T-helper 17 cell (primary cell): ENCODE measurements at places on chromosomes 3 and 15. TPM values are rescaled to one million over a fixed set of nuclear protein-coding genes. Genes with fewer than 3 reads are reported as not detected.
A peak's percentile ranks its signal among the peaks of the same experiment; 100 is the strongest.

DNA sequence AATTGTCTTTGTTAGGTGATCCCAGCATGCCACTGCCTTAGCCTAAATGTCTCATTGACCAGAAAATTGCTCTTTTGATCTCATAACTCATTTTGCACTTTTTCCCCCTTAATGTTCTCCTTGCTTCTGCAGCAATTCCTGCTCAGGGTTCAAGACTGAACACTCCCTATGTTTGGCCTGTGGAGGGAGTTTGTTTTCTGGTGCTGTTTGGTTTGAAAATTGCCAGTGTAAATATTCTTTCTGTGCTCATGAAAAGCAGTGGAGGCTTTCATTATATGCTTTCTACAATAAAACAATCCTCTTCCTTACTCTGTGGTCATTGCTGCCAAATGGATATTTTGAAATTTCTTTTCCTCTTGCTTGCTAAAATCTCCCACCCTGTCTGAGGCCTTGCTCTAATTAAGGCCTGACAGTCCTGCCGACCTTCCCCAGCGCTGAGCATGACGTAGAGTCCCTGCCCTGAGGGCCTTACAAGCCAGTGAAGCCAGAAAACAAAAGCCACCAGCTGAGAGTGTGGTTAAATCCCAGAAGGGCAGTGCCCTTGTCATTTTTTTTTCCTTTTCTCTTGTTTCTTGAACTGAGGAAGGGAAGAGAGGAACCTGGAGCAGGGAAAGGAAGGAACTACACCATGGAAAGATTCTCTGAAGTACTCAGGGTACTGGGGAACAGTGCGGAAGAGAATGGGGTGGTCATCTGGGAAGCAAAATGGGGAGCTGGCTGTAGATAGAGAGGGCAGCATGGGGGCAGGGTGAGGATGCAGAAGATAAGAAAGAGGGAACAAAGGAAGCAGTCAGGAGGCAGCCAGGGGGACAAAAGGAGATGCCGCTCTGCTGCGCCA lies 24.8 kb downstream of the ZBTB38 start:
- no peak overlapping the region for H3K4me3 ChIP-seq
- H3K36me3 ChIP-seq = peaks cover 5% of the 10 kb centered on the region
- no peak for DNase-seq
- H3K27ac ChIP-seq = no peak overlapping the region

THRB gene
- 1.2 TPM for total RNA-seq

DNA sequence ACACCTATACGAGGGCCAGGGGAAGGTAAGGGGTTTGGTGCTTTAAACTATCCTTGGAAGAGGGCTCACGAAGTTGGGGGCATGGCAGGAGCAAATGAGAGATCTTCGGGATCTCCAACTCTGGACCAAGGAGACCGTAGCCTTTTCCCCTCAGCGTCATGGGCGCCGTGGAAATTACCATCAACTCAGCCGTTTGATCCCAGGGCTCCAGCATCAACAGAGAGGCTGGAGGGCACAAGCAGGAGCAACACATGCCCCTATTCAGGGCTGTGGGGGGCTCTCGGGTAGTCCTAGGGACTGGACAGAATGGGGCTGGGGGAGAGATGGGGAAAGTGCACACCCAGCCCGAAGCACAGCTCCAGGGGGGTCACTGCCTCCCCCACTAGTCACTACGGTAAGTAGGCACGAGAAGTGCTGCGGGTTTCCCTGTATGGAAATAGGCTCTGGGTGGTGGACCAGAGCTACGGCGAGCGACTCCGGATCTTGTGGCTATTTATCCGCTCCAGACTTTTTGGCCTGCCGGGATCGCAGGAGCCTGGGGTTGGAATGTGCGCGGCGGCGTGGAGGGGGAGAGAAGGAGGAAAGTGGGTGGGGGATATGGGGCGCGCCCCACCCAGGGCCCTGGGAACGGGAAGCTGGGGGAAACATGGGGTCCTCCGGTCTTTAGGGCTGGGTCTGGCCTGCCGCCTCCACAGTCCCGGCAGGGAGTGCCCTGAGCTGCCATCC lies 539 bp upstream of the LAMB2 start:
- H3K27me3 ChIP-seq = peaks cover 47% of the 10 kb centered on the region
- peaks cover 3% of the 10 kb centered on the region for H3K4me1 ChIP-seq
- peaks cover 2% of the 10 kb centered on the region for H3K36me3 ChIP-seq
- H3K27ac ChIP-seq = no peak overlapping the region
- DNase-seq = no peak
- no peak overlapping the region for H3K4me3 ChIP-seq

GRCh38 chr3:52277972-52278509 lies 408 bp downstream of the WDR82 start:
- H3K4me1 ChIP-seq = peaks cover 62% of the 10 kb centered on the region
- H3K27ac ChIP-seq = peak overlapping the region; percentile 100
- H3K4me3 ChIP-seq = peak overlapping the region; percentile 100
- no peaks in the 10 kb centered on the region for H3K27me3 ChIP-seq
- peaks cover 13% of the 10 kb centered on the region for H3K36me3 ChIP-seq

MCF2L2 gene
- 27.2 TPM for total RNA-seq

GRCh38 chr3:184236636-184237035 lies 7.3 kb downstream of the VWA5B2 start:
- H3K27me3 ChIP-seq = peaks cover 16% of the 10 kb centered on the region
- peaks cover 2% of the 10 kb centered on the region for H3K36me3 ChIP-seq
- H3K4me1 ChIP-seq = peaks cover 3% of the 10 kb centered on the region
- DNase-seq = no peak
- no peak overlapping the region for H3K27ac ChIP-seq

DNA sequence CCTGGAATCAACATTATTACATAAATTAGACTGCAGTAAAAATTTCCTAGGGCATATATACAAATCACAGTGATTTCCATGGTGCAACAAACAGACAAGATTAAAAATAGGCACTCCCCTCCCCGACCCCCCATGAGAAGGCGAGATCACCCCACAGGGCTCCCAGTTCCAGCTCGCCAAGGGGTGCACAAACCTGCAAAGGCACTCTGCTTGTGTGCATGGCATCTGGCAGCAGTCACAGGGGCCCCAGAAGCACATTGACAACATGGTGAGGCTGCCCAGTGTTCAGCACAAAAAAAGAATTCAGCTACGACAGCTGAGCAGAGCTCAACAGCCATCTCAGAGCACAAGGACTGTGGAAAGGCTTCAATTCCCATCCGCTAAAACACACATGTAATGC lies 19.2 kb upstream of the CERS3 start:
- H3K4me3 ChIP-seq = no peak overlapping the region
- H3K36me3 ChIP-seq = no peaks in the 10 kb centered on the region
- H3K4me1 ChIP-seq = no peaks in the 10 kb centered on the region
- H3K27me3 ChIP-seq = no peaks in the 10 kb centered on the region

STARD9 gene
- total RNA-seq = 4.1 TPM

GRCh38 chr3:66195347-66195783 lies 25.4 kb upstream of the SLC25A26 start:
- no peak overlapping the region for H3K4me3 ChIP-seq
- DNase-seq = no peak
- peaks cover 3% of the 10 kb centered on the region for H3K36me3 ChIP-seq
- no peak overlapping the region for H3K27ac ChIP-seq

DNA sequence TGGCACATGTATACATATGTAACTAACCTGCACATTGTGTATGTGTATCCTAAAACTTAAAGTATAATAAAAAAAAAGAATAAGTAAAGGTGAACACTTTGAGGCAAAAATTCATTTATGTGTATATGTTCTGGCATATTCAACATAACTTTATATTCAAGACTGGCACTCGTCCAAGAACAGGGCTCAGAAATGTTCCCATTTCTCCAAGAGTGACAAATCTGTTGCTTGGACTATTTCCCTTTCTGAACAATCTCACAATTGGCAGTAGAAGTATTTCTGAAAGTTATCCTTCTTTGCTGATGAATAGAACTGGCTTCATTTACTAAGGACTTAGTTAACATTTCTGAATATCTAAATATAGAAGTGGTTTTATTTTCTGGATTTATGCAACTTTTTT lies 212.8 kb downstream of the ADAMTSL3 start:
- no peak for DNase-seq
- no peaks in the 10 kb centered on the region for H3K36me3 ChIP-seq
- H3K4me1 ChIP-seq = no peaks in the 10 kb centered on the region
- no peaks in the 10 kb centered on the region for H3K27me3 ChIP-seq
- H3K27ac ChIP-seq = no peak overlapping the region

C2CD4B gene
- 1.6 TPM for total RNA-seq

SPINK8 gene
- not detected for total RNA-seq

LRRC49 gene
- total RNA-seq = 6.9 TPM

GRCh38 chr15:50825946-50826345 lies 60.4 kb upstream of the SPPL2A start:
- H3K36me3 ChIP-seq = no peaks in the 10 kb centered on the region
- DNase-seq = no peak
- no peaks in the 10 kb centered on the region for H3K4me1 ChIP-seq
- no peak overlapping the region for H3K4me3 ChIP-seq
- H3K27me3 ChIP-seq = peaks cover 28% of the 10 kb centered on the region

- no peak overlapping the region for H3K27ac ChIP-seq
- H3K4me1 ChIP-seq = peaks cover 3% of the 10 kb centered on the region
- peaks cover 3% of the 10 kb centered on the region for H3K36me3 ChIP-seq
- no peak overlapping the region for H3K4me3 ChIP-seq
- DNase-seq = no peak
- H3K27me3 ChIP-seq = peaks cover 35% of the 10 kb centered on the region
Measured at GRCh38 chr3:185649414-185649813, 63.3 kb downstream of the SENP2 start.

CMC1 gene
- 5.4 TPM for total RNA-seq

DNA sequence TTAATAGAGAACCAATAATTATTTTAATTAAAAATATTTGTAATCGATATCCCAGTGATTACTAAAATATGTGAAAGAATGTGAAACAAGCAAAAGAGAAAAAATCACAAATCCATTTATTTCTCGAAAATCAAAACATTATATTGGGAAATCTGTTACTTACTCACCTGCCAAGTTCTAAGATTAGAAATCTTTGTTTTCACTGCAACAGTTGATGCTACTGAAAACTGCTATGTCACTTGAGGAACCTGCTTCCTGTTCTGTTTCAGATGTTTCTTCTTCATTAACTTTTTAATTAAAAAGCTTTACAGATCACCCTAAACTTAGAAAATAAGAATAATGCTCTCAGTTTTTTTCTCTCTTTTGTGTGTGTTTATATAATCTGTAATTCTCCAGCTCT lies 13.7 kb upstream of the DPH6 start:
- no peak overlapping the region for H3K4me3 ChIP-seq
- H3K27ac ChIP-seq = no peak overlapping the region
- peaks cover 2% of the 10 kb centered on the region for H3K27me3 ChIP-seq
- peaks cover under 1% of the 10 kb centered on the region for H3K4me1 ChIP-seq

GPR156 gene
- total RNA-seq = 0.10 TPM

GRCh38 chr3:142888481-142889211 lies at the start of gene PCOLCE2:
Gene PCOLCE2, minus strand, starts transcription at chr3:142889083. Its CDS starts 187 bp downstream, at chr3:142888896.
- H3K27me3 ChIP-seq = peaks cover 80% of the 10 kb centered on the region
- H3K4me3 ChIP-seq = peak within 1 kb of the TSS; percentile 84
- DNase-seq = no peak
- no peak within 1 kb of the TSS for H3K27ac ChIP-seq
- no peaks in the 10 kb centered on the region for H3K36me3 ChIP-seq

DNA sequence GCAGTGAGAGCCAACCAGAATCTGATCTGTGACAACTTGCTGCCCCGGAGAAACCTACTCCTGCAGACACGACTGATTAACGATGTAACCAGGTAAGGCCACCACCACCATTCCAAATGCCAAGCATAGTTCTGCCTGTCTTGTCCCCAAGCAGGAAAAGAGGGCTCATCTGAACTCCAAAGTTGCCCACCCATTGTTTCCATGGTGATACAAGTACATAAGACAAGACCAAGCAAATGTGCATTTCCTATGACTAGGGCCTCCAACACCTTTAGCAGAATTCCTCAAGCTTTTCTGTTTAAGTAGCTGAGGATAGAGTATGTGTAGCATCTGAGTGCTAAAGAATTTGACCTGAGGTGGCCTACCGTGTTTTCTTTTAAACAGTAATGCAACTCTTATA lies 290.7 kb downstream of the RYR3 start:
- no peak for DNase-seq
- H3K4me1 ChIP-seq = no peaks in the 10 kb centered on the region
- no peak overlapping the region for H3K4me3 ChIP-seq
- H3K36me3 ChIP-seq = no peaks in the 10 kb centered on the region
- H3K27ac ChIP-seq = no peak overlapping the region

GRCh38 chr15:80629355-80629754 lies 65.8 kb upstream of the ABHD17C start:
- no peak for DNase-seq
- H3K36me3 ChIP-seq = no peaks in the 10 kb centered on the region
- peaks cover 20% of the 10 kb centered on the region for H3K27me3 ChIP-seq

SLC22A13 gene
- total RNA-seq = 0.32 TPM

- H3K4me1 ChIP-seq = no peaks in the 10 kb centered on the region
- H3K27ac ChIP-seq = no peak overlapping the region
Measured at GRCh38 chr3:168585544-168585943, 489.8 kb upstream of the GOLIM4 start.

DNA sequence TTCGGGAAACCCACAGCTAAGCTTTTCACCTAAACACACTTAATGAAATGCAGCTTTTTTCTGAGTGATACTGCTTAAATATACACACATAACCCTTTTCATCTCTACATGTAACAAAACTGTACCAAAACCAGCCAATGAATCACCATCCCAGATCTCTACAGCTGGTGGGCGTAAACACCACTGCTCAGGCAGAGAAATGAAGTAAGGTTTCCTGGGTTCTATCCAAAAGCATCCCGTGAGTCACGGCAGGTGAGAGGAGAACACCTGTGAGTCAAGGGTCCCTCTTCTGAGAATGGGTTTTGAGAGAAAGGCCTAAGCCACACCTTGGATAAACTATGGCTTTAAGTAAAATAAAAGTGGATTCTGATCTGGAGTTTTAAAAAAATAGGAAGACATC lies 2.6 kb downstream of the CLDN1 start:
- no peak overlapping the region for H3K27ac ChIP-seq
- H3K4me3 ChIP-seq = no peak overlapping the region
- peaks cover 13% of the 10 kb centered on the region for H3K4me1 ChIP-seq
- peaks cover 70% of the 10 kb centered on the region for H3K27me3 ChIP-seq
- no peak for DNase-seq

- H3K27ac ChIP-seq = no peak overlapping the region
- H3K4me3 ChIP-seq = no peak overlapping the region
- peaks cover 7% of the 10 kb centered on the region for H3K4me1 ChIP-seq
- no peak for DNase-seq
- no peaks in the 10 kb centered on the region for H3K27me3 ChIP-seq
Measured at GRCh38 chr15:33099739-33100138, 94.8 kb downstream of the FMN1 start.

- peak overlapping the region; percentile 66 for H3K27ac ChIP-seq
- H3K4me3 ChIP-seq = no peak overlapping the region
- no peaks in the 10 kb centered on the region for H3K36me3 ChIP-seq
- no peaks in the 10 kb centered on the region for H3K27me3 ChIP-seq
- no peak for DNase-seq
Measured at GRCh38 chr3:101383656-101384055, 63.3 kb upstream of the IMPG2 start.

DNA sequence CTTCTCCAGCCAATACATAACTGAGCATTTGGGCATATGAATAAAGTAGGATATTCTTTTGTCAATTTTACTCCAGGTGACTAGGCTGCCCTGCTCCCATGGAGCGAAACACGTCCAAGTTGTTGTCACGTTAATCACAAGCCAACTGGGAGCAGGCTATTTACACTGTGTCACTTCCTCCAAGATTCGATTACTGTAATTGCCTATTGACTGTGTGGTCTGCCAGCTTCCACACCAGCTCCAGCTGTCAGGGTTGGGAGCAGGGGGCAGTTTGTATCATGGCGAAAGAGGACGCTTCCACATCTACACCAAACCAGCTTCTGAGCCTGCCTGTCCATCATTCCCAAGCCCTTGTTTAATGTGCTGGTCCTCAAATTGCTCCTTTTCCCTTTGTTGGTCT lies 89.2 kb upstream of the RORA start:
- peaks cover 19% of the 10 kb centered on the region for H3K27me3 ChIP-seq
- no peak overlapping the region for H3K4me3 ChIP-seq
- H3K4me1 ChIP-seq = no peaks in the 10 kb centered on the region
- no peaks in the 10 kb centered on the region for H3K36me3 ChIP-seq
- no peak for DNase-seq
